ENCODE measurements at places on chromosomes 11 and 22.

GRCh38 chr11:44335052-44335760 is 25.3 kb upstream of the ALX4 start:
- no peak for DNase-seq

DNA sequence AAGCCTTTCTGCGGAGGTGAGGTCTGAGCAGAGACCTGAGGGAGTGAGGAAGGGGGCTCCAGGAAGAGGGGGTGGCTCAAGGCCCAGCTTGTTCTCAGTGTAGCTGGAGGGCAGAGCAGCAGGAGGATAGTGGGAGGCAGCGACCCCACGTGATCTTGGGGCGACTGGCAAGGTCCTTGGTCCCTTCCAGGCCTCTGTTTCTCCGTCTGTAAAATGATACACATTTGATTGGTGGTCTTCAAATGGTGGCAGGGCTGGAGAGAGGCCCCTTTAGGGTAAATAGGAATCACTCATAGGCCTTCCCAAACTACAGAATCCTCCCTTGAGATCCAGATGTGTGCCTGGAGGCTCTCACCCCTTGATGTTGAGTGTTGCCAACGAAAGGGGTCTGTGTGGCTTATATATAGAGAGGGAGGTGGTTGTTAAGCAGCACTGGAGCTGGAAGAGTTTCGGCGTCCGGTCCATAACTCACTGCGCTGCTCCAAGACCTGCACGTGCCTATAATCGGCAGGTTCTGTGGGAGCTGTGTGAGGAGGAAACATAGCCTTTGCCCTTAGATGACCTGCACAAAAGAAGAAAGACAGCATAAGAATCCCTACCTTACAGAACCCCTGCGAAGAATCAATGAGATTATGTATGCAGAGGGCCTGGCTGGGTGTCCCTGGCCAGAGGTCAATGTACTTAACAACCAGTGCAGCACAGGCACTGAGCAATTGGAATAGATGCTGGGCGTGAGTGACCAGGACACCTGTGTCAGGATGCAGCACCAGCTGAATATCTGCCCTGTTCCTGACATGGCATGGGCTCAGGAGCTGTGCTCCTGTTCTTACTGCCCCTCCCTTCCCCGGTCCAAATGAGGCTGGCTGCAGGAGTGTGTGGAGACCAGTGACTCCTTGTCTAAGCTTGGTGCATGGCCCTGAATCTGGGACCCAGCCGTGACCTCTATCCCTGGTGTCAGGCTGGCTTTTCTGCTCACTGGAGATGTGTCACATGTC is 28.7 kb downstream of the OTOG start:
- no peak for DNase-seq

DNA sequence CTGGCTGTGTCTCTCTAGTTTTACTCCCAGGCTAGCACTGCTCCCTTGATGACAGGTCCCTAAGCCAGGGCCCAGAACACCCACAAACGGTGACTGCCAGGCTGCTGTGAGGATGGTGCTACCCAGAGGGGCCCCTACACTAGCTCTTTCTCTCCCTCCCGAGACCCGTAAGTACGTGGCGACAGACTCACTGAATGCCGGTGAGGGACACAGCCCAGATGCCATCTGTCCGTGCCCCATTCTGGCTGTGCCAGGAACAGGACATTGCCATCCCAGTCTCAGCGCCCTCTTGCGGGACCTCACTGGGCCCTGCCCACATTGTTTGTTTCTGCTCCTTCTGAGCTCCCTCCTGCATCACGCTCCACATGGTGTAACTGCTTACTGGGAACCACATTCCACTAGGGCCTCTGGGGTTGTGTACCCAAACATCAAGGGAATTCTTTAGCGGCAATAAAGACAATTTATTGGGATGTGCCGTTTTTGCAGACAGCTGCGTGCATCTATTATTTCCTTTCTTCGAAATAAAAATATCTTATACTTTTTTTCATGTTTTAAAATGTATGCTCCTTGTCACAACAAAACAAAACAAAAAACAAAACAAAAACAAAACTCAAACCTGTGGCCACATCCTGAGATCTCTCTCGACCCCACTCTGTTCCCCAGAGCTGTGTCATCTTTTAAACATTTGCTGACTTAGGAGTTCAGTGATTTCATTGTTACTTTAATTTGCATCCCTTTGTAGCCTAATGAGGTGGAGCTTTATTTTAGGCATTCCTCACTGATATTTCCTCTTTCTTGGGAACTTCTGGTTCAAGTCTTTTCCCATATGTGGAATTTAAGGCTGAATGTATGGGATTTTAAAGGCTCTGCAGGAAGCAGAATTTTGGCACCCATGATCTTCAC is 4.4 kb upstream of the TPCN2 start:
- DNase-seq = no peak

DNA sequence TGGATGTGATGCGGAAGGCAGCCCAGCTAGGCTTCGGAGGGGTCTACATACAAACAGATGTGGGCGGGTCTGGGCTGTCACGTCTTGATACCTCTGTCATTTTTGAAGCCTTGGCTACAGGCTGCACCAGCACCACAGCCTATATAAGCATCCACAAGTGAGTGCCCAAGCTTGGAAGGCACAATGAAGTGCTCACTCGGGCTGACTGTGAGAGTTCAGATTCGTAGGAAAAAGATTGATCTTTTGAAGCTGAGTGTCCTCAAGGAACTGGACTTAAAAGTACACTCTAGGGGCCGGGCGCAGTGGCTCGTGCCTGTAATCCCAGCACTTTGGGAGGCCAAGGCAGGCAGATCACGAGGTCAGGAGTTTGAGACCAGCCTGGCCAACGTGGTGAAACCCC is 3.7 kb downstream of the ACAD8 start:
- no peak for DNase-seq

DNA sequence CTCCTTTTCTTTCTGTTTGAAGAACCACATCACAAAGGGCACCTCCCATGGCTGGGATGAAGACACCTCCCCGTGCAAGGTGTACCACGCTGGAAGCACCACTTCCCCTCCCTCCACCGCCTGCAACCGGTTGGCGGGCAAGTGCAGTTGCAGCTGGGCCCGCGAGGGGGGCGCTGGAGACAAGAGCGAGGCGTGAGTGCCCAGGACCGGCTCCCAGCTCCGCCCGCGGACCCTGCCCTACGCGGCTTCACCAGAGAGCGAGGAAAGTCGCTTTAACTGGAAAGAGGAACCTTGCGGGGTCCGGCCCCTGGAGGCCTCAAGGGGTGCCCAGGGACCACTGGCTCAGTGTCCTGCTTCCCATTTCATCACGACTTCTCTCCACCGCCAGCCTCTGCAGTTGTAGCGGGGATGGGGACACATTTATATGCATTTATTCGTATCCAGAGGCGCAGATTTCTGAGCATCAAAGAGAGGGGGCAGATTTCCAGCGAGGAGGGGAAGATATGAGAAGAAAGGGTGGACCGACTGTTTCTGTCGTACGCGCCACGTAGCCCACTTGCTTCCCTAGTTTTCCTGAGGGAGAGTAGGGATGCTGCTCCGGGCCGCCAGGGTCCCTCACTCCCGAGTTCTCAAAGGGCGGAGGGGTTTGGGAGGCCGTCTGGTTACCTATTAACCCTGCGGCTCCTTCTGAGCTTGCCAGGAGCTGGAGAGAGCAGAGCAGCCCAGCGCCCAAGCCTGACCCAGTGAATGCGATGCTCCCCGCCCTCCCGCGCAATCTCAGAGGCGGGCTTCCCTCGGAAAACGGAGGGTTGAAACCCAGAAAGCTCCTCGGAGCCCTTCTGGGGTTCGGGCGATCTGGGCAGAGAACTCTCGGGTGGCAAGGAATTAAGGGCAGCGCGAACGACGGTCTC is 3.5 kb downstream of the ESAM start:
- DNase-seq = peak; percentile 62

Measured in activated T-cell treated with anti-CD3 and anti-CD28 coated beads for 1 hour (primary cell).